ENCODE measurements at places on chromosomes 2 and 18.

DNA sequence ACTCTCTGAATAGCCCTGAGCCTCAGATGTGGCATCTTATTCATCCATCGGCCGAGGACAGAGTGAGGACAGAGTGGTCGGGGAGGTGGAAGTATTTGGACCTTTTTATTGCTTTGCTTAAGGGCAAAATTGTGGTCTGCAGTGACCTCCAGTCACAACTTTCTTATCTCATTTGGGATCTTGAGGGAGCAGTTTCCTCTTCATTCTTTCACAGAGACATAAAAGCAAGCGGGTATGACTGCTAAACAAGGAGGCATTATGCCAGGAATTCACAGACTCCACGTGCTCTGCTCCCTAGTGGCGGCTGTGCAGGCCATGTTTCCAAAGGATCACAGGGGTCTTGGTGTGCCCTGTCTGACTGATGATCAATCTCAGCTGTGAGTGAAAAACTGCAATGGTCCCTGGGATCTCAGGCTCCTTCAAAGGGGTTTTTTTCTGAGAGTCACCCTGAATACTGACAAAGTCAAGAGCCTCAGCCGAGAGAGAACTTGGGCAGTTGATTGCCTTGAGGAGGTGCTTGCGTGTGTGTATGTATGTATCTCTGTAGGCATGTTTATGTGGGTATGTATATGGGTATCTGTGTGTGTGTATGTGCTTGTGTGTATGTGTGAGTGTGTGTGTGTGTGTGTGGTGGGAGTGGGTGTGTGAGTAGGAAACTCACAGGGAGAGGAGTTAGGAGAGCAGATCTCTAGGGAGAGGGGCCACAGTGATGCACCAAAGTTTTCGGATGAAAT, 47.7 kb downstream of the RAPGEF4 start:
- peak; percentile 99 for DNase-seq

GRCh38 chr18:64882896-64883295, 734.0 kb upstream of the LINC00305 start:
- no peak for DNase-seq

DNA sequence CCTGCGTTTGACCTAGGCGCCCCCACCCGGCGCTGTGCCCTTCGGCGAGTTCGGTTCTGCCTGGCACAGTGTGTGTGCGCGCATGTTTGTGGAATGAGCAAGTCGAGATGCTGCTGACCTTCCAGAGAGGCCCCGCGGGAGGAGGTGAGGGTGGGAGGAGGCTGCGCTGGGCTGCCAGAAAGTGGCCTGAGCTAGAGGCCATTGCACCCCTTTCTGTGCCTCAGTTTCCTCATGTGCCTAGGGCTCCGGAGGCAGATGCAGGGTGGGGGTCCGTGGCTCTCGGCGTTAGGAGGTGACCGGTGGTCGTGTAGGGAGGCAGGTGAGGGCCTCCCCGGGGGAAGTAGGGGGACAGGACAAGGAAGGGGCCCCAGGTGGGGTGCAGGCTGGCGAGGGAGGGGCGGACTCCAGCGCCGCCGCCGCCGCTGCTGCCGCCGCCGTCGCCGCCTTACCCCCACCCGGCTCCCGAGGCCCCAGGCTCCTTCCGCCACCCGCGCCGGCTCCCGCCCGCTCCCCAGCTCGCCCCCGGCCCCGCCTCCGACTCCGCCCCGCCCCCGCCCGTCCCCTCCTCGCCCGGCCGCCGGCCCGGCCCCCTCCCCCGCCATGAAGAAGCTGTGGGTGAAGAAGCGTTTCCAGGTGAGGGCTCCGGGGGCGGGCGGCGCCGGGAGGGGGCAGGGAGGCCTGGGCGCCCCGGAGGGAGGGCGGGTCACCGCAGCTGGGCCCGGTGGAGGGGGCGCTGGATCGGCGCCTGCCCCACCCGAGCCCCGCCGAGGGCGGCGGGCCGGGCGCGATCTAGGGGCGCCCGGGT, 7.0 kb downstream of the SPEG start:
- DNase-seq: peak; percentile 58

GRCh38 chr2:194698012-194698411, 959.0 kb upstream of the SLC39A10 start:
- no peak for DNase-seq
